ENCODE measurements at places on chromosomes 12 and 14.

DNA sequence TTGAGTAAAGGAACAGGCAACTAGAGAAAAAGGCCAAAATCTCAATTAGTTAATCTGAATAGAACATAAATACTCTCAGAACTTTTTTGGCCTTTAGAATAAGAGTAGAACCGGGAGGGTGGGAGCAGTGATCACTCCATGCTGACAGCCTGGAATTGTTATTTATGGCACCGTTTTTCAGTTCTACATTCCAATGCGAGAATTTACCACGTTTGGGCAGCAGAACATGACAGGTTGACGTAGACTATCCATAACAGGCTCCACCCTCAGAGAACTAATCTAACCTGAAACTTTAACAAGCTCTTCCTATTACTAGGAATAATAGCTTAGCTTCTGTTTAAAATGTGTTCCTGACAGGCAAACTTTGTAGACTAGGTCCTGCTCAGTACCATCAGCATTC, 379.1 kb downstream of the SEC23A start:
- no peak for DNase-seq

- DNase-seq: no peak
Observed at GRCh38 chr14:81669308-81669707, 135.7 kb upstream of the SEL1L start.

GRCh38 chr12:120980800-120981368, 2.5 kb downstream of the HNF1A start:
- DNase-seq: no peak

DNA sequence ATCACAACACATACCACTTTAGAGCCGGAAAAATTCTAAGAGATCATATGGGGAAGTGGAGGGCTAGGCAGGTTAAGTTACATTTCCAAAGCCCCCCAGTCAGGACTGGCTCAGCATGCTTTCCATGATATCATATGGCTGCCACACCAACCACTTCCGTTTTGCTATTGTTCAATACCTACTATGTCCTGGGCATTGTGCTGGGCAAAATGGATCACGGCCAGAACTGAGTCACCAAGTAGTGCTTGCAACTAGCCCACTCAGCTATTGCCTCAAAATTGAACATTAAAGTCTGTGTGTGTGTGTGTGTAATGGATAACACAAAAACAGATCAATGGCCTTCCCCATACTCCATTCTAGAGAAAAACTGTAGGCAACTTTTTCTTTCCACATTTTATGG, 22.7 kb downstream of the WIF1 start:
- DNase-seq: no peak

DNA sequence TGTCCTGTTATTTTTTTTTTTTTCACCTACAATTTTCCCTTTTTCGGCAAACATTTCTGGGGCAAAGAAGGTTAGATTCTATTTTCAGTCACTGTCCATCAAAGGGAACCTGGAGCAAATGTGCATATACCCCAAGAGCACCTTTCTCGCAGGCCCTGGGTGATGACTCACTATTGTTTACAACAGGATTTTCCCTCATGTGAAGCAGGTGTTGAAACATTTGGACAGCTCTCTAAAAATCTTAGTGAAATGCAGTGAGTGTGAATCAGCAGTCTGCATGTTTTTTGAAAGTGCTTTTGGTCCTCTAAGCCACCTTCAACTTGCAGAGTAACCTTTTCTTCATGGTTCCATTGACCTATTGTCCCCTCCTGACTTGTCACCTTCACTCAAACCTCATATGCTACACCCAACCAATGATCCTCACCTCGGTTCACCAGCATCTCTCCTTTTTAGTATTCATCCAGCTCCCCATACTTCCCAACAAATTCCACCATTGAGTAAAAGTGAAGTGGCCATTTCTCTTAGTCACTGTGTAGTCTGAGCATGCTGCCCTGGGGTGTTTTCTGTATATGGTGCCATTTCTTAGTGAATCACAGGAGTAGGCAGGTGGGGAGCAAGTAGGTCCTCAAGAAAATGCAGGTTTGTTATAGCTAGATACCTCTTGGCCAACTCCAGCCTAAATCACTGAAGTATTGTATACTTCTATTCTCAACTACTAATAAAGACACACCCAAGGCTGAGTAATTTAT, 260.2 kb downstream of the BMP4 start:
- no peak for DNase-seq

DNA sequence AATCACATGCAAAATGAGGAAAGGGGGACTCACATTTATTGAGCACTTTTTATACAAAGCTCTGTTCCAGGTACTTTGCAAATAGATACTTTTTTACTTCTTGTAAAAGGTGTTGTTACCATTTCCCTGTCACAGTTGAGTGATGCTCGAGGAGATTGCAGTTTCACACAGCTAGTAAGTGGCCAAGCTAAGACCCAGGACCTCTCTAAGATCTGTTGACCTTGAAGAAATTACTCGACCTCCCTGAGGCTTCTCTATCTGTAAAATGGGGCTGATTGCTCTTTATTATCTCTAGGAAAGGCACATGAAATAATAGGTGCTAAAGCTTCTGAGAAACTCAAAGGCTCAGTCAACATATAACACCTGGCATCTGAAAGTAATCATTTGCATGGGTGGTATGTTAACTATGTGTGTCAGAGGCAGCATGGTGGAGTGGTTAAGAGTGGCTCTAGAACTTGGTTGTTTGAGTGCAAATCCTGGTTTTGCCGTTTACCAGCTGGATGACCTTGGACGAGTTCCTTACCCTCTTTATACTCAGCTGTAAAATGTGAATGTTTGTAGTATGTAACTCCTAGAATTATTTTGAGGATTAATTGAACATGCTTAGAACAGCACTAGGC, 41.5 kb downstream of the IFT81 start:
- DNase-seq: no peak

- DNase-seq: no peak
Observed at GRCh38 chr12:116142936-116143898, 134.3 kb downstream of the MED13L start.

GRCh38 chr12:116339062-116339461, 61.6 kb upstream of the MED13L start:
- no peak for DNase-seq
